ENCODE measurements at places on chromosomes 12 and 14.

- no peak for DNase-seq
Observed at GRCh38 chr14:34710744-34711143, 3.6 kb downstream of the CFL2 start.

GRCh38 chr12:11711651-11712327 is 62.3 kb downstream of the ETV6 start:
- DNase-seq, result no peak

DNA sequence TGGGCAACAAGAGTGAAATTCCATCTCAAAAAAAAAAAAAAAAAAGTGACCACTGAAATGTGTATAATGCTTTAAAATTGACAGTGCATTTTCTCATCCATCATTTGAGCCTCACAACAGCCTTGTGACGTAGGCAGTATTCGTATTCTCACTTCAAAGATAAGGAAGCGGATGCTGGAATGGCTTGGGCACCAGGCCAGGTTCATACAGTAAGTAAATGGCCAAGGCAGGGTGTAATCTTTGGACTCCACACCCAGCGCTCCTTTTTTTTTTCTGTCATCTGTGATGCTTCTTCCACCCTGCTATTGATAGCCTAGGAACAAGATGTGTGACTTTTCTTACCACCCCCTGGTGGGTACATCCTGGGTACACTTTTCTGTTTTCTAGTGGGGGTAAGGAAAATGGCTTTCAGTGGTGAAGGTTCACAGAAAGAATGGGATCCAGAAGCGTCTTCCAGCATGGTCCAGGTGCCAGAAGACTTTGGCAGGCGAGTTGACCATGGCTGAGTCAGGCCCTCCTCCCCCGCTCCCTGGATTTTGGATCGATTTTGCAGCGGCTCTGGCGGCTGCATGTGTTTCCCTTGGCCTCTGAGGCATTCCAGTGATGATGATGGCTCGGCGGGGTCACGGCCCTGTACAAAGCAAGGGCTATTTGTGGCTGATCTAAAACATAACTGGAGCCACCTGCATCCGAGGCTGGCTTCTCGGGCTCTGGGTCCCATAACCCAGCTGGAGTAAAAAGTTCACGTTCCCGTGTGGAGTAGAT is 110.6 kb downstream of the CACNA1C start:
- no peak for DNase-seq

DNA sequence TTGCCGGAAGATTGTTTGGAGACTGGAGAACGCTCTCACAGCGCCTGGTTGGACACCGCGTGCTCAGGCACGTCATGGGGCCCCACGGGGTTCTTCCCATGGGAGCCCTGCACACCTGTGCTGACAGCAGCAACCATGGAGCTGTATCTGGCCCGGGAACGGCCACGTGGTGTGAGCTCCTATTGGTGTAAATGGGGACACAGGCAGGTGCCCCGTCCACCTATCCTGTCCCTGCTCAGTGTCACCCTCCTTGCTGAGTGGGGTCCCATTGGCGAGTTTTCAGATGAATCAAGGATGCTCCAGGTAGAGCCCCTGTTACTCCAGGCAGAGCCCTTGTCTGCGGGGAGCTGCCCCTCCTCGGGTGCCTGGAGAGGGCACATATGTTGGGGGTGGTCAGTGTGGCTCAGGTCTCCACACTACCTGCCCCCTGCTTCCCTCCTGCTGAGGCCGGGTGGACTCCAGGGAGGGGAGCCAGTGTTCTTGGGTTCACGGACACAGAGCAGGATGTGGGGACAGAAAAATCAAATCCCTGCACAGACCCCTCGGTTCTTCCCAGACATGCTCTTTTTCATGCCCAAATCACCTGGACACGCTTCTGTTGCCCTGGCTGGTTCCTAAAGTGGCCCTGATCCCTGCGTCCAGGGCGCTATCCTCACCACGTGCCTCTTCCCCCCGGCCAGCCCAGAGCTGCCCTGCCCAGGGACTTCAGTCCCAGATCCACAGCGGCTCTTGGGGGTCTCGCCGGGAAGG is 250.1 kb downstream of the ADGRD1 start:
- no peak for DNase-seq

DNA sequence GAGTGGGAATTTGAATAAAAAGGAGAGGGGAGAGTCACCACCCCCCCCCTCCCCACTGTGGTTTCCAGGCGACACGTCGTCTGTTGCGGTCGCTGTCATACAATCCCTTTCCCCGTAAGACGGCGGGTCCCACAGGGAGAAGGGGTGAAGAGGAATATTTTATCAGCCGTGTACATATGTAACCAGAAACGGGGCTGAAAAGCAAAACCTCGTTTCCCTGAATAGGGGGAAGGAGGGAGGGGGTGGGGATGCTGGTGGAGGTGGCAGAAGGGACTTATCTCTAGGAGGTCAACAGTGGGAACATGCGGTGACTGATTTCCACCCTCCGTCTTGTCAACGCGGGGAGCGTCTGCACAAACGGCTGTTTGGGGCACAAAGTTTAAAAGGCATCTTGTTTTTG is 171.4 kb downstream of the RBM19 start:
- DNase-seq, result no peak

DNA sequence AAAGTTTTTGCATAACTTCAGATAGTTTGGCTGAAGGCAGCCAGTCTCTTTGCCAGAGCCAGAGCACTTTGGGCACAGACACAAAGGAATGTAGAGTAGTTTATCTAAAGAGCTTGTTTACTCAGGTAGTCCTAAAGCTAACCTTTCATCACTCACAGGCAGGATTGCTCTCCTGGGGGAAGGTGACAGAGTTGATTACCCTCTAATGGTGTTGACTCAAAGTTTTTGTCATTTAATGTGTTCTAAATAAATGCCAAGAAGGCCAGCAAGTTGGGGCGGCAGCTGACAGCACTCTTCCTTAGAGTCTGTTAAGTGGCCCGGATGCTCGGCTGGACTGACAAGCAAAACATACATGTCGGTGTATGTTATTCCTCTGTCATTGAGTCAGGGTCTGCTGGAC is 9.3 kb upstream of the TAS2R46 start:
- DNase-seq, result no peak

GRCh38 chr14:70971560-70971959 is 64.3 kb downstream of the PCNX1 start:
- no peak for DNase-seq

- DNase-seq, result no peak
Observed at GRCh38 chr12:45660330-45660729, 69.2 kb upstream of the ARID2 start.

DNA sequence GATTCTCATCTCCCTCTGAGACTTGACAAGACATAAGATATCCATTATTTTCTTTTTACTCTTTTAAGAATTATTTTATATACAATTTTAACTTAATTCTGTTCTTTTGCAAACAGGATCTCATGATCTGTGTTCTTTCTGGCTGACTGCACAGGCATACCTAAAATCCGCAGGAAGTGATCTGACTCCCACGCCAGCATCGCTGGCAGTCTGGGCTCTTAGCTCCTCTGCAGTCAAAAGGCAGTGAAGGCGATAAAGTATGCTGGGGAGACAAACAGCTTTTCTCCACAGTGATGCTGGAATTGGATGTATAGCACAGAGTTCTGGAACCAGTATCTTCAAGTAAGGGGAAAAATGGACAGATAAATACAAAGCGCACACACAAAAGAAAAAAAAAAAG is 52.4 kb downstream of the DICER1 start:
- no peak for DNase-seq

- DNase-seq, result no peak
Observed at GRCh38 chr12:48880647-48881046, 15.0 kb upstream of the RND1 start.

- DNase-seq, result peak; percentile 48
Observed at GRCh38 chr14:67851785-67852410, 32.3 kb downstream of the RAD51B start.

GRCh38 chr12:2082321-2082720 is 29.5 kb downstream of the CACNA1C start:
- no peak for DNase-seq

- no peak for DNase-seq
Observed at GRCh38 chr12:19772776-19773175, 333.5 kb downstream of the AEBP2 start.

- DNase-seq, result no peak
Observed at GRCh38 chr14:36212577-36212976, 36.1 kb upstream of the PTCSC3 start.

GRCh38 chr12:119151445-119152026 is 27.2 kb upstream of the HSPB8 start:
- DNase-seq, result no peak

DNA sequence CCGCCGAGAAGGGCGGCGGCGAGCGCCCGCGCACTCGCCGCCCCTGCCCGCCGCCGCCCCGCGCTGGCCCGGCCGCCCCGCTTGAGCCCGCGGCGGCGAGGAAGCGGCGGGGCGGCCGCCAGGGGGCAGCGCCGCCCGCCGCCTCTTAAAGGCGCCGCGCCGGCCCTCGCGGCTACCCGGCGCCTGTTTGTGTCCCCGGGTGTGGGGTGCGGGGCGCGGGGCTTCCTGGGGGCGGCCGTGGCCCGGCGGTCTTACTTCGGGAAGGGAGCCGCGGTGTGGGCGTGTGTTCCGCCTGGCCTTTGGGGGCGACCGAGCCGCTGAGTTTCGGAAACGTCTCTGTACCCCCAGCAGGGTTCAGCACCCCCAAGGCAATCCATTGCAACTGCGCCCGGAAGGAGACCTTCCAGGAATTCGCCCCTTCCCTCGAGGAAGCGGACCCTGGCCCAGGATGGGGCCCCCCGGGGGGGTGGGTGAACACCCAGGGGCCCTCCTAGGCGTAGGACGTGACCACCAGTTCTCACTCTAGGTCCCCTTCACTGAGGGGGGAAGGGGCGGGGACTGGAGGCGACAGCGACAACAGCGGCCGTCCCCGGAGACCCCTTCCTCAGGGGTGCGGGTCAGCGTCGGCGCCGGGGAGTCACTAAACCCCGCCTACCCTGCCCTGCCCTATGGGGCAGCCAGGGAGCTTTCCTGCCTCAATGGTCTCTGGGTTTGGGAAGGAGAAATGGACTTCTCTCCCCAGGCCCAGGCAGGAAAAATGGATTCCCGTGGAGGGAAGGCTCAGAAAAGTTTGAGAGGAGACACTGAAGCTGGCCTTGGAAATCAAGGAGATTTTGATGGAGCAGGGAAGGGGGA is at the start of gene ITPK1:
ITPK1 (minus strand) TSS at position 105 of the 855 bp plus-strand sequence. CDS start 762 bp downstream, outside the sequence.
- peak; percentile 40 for DNase-seq

DNA sequence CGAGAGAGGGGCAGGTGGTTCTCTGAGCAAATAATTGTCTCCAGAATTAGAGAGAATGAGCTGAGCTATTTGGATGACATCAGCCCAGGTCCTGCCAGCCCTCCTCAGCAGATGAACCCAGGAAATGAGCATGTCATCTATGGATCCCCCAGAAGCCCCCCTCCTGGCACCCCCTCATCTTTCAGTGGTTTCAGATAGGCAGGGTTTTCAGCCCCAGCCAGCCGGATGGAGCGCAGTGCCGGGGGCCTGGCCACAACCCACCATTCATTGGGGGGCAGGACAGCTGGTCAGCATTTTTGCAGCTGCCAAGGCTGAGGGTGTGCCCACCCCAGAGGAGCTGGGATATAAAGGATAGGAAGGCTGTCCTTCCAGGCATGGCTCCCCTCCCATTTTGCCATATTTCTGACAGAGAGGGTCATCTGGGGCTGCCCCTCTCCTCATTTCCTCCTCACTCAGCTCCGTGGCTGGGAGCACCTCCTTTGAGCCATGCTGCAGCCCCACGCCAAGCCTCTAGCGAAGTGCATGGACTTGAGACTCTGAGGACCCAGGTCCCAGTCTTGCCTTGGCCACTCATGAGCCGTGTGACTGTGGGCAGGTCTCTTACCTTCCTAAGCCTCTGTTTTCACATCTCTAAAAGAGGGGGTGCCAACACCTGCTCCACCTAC is 6.0 kb upstream of the KRT71 start:
- no peak for DNase-seq

DNA sequence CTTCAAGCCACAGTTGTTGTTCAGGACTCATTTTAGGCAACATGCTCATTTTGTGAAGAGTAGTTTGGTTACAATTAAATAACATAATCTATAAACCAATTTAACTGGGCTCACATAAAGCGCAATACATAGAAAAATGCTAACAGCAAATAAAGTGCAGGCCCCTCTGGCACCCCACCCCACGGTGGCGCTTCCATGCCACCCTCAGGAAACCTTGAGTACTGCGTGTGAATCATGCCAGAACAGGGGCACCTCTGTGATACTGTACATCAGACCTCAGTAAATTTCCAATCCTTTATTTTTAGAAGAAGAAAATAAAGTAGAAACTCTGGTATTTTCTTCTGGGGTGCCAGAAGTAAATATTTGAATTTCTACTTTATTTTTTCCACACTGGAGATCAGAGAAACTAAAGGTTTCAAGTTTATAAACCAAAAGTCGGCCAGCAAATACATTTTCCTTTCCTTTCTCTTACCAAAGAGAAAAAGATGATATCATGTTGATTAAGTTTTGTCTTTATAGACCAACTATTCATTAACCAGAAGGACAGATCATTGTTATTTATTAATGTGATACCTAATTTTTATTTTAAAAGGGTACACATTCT is 316.8 kb downstream of the PAWR start:
- DNase-seq, result peak; percentile 31

GRCh38 chr12:103821773-103822172 is 19.3 kb downstream of the NT5DC3 start:
- DNase-seq, result no peak

DNA sequence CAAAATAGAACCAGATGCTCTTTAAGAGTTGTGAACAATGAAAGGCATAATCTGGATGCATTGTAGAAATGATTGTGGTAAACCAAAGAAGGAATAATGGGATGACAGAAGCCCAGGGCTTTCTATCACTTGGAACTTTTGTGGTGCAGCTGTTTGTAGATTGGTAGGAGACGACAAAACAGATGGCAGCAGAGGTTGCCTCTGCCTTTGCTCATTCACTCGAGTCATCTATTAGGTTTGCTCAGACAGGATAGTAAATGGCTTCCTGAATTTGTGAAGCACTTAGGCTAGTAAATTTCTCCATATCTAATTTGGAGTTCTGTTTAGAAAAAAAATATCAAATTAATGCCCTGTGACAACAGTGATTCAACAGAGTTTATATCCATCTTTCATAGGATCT is 78.4 kb downstream of the FGD4 start:
- no peak for DNase-seq

DNA sequence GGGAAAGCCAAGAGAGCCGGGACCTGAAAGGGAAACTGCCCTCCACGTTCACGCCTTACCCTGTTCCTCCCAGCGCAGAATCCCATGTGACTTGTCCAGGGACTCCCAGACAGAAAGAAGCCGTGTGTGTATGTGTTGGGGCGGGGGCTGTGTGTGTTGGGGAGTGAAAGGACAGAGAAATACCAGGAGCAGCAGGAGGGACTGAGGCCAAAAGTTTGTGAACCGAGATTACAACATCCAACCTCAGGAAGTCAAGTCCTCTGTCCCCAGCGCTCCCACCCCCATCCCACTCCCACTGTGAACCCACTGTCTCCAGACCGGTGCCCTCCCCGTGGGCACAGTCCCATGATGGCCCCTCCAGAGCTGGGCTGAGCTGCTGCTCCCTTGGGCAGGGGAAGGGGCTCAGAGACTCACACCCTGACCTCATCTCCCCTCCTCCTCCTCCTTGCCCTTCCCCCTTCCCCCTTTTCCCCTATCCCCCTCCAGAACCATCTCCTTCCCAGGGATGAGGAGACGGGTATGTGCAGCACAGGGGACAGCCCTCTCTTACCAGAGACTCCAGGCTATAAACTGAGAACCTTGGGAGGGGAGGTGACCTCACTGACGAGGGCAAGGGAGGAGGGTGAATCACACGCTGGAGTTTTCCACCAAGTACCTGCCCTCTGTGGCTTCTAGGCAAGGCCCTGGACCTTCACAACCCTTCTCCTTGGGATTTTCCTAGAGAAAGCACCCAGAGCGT is at the start of gene SLC6A12:
SLC6A12 (minus strand) TSS at position 155 of the 739 bp plus-strand sequence. CDS start 4,171 bp downstream, outside the sequence.
- no peak for DNase-seq

GRCh38 chr12:23847857-23848256 is 101.6 kb downstream of the SOX5 start:
- DNase-seq, result no peak
